ENCODE measurements at places on chromosomes 3 and 15.

- no peak for DNase-seq
Measured at GRCh38 chr3:77328690-77329089, 288.8 kb downstream of the ROBO2 start.

- peak; percentile 77 for DNase-seq
Measured at GRCh38 chr3:150721285-150722130, 17.8 kb upstream of the ERICH6 start.

DNA sequence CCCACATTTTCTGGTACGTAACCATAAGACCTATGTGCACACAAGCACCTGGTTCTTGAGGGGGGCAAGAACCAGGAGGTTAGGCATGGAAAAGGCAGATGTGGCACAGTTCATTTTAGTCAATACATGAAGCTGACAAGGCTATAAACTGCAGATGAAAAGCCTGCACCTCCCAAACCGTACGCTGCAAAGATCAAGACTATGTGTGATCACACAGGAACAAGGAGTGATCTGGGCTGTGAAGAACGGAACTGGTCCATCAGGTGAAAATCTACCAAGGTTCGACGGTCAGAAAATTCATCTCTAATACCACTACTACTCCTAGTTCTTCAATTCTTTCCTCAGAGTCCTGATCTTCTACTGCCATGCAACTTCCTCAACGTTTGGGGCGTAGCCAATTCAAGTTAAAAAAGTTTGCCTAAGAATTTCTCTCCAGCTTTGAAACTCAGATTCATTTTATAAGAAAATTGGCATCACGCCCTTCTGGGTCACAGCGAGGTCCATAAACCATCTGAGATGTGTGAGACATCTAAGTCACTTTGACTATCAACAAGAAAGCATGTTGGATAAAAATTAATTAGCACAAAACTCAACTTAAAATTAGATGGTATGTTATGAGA is 41.9 kb downstream of the PLD1 start:
- DNase-seq = no peak

DNA sequence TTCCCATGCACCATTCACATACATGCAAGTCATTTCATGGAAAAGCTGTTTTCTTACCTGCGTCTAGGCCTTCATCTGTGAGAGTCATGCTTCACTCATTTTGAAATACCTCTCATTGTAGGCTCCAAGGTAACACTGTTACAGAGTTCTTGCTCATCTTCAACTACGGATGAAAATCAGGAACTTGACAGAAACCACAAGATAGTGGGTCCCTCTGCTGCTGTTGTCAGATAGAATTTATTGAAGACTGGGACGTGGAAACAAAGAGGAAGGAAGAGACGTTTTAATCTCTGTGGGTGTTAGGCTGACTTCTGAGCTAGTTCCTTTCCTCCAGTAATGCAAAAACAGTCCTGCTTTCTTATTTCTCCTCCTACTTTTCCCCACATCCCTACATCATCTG is at the start of gene P2RY14:
Gene P2RY14, minus strand, starts transcription at position 313 of the 400 bp plus-strand sequence. CDS start 64,226 bp downstream, outside the sequence.
- no peak for DNase-seq

DNA sequence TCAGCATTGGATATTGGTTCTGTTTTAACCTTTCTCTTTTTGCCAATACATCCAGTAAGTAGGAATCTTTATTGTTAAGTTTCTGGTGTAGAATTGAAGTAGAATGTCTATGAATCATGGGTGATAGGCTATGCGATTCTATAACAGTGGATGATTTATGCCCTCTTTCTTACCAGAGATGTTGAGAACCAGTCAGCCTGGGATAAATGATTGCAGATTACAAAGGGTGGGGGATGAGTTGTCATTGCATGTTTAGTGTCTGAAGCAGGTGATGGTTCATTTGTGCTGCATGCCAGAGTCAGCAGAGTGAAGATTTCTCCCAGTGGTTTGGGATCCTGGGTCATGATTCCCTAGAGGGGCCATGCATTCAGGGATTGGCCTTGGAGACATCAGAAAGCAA is 14.3 kb downstream of the RETNLB start:
- DNase-seq = no peak

GRCh38 chr3:102178817-102179216 is 256.0 kb upstream of the ZPLD1 start:
- no peak for DNase-seq

GRCh38 chr15:93058128-93058527 is 30.9 kb downstream of the RGMA start:
- no peak for DNase-seq

DNA sequence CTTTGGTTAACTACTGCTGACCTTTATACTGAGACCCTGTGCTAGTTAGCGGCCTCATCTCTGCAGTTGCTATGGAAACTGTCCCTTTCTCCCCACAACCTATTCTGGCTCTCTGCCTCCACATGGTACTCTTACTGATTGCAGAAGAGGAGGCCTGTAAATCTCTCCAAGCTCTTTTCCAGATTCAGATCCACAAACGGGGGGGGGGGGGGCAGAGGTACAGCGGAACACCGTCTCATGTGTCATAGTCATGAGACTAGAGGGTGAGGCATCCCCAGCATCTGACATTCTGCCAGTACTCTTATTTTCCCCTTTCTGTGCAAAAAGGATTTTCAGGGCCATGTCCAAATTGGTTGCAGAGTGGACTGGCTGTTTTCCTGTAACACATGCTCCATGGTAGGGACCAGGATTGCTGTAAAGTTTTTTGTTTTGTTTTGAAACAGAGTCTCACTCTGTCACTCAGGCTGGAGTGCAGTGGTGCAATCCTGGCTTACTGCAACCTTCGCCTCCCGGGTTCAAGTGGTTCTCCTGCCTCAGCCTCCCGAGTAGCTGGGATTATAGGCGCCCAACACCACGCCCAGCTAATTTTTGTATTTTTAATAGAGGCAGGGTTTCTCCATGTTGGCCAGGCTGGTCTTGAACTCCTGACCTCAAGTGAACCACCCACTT is 8.3 kb upstream of the MAP1A start:
- peak; percentile 38 for DNase-seq

GRCh38 chr3:46114323-46114988 is 87.2 kb upstream of the XCR1 start:
- no peak for DNase-seq

DNA sequence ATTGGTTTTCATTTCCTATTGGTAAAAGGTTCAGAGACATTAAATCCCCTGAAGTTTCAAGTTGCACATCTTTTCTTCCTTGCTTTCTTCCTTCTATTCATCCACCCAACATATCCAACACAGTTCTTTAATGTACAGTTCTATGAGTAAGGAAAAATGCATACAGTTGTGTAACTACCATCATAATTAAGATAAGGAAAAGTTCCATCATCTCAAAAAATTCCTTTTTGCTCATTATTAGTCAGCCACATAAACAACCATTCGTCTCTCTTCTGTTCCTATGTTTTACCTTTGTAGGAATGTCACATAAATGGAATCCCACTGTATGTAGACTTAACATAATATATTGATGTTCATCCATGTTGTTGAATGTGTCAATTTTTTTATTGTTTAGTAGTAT is 211.1 kb upstream of the ADAMTS9 start:
- no peak for DNase-seq

DNA sequence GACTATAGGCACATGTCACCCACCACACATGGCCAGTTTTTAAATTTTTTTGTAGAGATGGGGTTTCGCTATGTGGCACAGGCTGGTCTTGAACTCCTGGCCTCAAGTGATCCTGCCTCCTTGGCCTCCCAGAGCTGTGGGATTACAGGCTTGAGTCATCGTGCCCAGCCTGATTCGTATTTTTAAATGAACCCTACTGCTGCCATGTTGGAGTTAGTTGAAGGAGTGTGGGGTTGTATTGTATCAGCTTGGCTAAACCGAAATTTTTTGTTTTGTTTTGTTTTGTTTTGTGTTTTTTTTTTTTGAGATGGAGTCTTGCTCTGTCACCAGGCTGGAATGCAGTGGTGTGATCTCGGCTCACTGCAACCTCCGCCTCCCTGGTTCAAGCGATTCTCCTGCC is 11.8 kb upstream of the ZNF770 start:
- DNase-seq = no peak

- DNase-seq = no peak
Measured at GRCh38 chr3:109559389-109559788, 222.0 kb upstream of the DPPA4 start.

DNA sequence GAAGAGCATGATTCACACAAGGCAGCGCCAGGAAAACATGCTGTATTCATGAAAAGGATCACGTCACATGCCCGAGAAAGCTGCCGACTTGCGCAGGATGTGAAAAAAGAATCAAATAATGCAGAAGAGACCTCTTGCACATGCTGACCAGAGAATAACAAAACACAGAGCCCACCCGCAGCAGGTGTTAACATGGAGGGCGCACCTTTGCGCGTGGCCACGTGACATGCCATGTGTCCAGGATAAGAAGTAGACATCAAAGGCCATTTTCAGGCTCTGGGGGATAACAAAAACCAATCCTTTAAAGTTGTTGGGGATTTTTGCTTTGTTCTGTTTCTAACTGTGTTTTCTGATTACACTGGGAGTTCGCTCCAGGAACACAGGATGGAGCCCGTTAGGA is 1332.8 kb downstream of the ZPLD1 start:
- no peak for DNase-seq

DNA sequence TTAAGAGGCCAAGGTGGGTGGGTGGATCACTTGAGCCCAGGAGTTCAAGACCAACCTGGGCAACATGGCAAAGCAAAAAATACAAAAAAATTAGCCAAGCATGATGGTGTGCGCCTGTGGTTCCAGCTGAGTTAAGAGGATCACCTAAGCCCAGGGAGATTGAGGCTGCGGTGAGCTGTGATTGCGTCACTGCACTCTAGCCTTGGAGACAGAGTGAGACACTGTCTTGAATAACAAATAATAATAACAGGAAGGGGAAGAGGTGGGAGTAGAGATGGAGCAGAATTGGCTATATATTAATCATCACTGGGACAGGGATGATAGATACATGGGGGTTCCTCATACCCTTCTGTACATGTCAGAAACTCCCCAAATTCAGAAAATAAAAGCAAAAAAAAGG is 23.8 kb upstream of the NMB start:
- DNase-seq = no peak

GRCh38 chr15:69380100-69380725 is 33.9 kb upstream of the KIF23 start:
- DNase-seq = peak; percentile 41

DNA sequence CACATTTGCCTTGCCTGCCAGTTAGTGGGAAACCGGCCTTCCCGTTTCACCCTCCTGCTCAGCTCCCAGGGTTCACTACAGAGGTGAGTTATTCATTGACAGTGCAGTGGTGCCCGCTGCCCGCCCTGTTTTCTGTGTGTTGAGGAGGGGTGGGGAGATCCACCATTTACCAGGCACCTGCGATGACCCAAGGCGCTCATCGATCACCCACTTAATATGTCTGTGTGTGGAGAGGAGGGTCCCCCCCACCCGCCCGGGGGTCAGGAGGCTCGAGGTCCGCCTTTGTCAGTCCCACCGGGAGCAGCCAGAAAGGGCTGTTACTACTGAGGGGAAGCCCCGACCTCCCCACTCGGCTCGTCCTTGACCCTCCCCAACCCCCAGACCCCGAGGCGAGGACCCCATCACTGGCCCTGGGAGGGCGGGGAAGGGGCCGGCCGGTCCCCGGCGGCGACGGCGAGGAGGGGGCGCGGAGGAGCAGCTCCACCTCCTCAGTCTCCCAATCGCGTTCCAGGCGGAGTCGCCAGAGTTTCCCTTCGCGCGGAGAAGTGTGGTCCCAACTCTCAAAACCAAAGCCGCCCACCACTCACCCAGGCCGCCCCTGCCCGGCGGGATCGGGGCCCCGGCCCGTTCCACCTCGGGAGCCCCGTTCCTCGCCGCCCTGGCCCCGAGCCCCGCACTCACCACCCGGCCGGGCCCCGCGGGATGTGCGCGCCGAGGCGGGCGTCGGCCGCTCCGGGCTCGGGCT is 1.1 kb downstream of the PLXNB1 start:
- peak; percentile 71 for DNase-seq

DNA sequence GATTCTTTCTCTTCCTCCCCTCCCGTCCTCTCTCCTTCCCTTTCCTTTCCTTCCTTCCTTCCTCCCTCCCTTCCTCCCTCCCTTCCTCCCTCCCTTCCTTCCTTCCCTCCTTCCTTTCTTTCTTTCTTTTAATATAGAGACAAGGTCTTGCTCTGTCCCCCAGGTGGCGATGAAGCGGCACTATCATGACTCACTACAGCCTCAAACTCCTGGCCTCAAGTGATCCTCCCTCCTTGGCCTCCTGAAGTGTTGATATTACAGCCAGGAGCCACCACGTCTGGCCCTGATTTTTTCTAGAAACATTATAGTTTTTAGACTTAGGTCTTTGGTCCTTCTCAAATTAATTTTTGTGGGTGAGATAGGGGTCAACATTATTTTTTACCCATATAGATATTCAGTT is 15.5 kb downstream of the GRM2 start:
- DNase-seq = no peak

DNA sequence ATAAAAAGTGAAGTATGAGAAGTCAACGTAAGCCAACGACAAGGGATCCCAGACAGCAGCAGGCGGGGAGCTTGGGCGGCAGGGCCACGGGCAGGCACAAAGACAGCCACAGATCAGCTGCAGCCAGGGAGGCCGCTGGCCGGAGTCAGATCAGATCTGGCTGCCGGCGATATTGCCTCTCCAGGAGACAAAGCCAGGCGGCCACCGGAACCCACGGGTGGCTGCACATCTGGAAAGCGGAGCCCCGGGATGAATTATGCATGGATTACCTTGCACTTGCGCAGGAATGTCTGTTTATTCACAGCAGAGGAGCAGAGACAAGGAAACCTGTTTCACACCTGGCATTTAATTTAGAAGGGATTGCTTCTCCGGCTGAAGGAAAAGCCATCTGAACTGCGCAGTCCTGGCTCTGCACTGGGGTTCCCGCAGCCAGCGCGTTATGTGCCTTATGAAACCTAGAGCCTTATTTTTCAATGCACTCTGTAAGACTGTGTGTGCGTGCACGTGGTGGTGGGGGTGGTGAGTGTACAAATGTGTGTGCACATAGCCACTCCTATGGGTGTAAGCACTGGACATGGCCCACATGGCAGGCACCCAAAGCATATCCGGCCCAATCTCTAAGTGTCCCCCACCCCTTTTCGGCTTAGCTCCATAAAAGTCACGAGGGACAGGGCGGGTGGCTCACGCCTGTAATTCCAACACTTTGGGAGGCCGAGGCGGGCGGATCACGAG is 427.8 kb upstream of the MCTP2 start:
- peak; percentile 14 for DNase-seq

DNA sequence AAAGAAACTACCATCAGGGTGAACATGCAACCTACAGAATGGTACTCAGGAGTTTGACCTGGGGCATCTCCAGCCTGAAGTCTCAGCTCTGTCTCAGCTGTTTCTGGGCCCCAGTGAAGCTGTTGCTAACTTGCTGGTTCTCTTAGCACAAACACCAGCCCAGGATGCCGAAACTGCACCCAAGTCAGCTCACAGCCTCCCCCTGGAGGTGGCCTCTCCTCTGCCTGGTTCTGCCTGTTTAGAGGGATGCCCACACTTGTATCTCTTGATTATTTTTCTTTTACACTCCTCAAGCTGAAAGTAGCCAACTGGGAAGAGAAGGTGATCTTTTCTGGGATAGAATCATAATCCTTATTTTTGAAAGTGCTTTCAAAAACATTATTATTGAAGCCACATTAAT is 289.0 kb upstream of the RASGRP1 start:
- peak; percentile 63 for DNase-seq

Data from neural progenitor cell (in vitro differentiated cells).